ENCODE measurements at places on chromosomes 7 and 10.
A peak's percentile ranks its signal among the peaks of the same experiment; 100 is the strongest.

GRCh38 chr10:82267960-82268359 lies 393.0 kb downstream of the NRG3 start:
- DNase-seq = no peak

- no peak for DNase-seq
These were observed 257.8 kb upstream of the PCDH15 start for GRCh38 chr10:55058800-55059199.

DNA sequence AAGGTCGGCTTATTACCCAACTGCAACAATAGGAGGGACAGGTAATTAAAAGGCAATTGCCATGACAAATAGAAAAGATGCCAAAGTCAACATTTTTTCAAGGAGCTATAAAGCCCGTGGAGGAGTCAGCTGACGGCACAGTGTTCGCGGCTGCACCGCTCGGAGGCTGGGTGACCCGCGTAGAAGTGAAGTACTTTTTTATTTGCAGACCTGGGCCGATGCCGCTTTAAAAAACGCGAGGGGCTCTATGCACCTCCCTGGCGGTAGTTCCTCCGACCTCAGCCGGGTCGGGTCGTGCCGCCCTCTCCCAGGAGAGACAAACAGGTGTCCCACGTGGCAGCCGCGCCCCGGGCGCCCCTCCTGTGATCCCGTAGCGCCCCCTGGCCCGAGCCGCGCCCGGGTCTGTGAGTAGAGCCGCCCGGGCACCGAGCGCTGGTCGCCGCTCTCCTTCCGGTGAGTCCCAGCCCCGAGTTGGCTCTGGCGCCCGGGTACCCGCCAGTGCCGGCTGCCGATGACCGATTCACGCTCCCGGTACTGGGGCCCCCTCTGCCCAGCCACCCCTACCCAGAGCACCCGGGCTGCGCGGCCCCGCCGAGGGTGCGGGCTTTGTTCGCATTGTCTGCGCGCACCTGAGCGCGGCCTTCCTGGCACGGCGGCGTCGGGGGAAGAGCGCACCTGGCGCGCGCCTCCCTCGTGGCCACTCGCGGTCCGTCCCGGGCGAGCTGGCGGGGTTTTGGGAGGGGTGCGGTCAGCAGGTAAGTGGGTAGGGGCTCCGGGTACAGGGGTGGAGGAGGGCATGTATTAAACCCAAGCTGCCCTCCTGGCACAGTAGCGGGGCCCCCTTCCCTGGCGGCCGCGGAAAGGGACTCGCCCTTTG lies at the start of gene VWA2:
Gene VWA2 (plus strand): TSS at position 138 of the 877 bp plus-strand sequence. CDS start 9,460 bp downstream, outside the sequence.
- no peak for DNase-seq

DNA sequence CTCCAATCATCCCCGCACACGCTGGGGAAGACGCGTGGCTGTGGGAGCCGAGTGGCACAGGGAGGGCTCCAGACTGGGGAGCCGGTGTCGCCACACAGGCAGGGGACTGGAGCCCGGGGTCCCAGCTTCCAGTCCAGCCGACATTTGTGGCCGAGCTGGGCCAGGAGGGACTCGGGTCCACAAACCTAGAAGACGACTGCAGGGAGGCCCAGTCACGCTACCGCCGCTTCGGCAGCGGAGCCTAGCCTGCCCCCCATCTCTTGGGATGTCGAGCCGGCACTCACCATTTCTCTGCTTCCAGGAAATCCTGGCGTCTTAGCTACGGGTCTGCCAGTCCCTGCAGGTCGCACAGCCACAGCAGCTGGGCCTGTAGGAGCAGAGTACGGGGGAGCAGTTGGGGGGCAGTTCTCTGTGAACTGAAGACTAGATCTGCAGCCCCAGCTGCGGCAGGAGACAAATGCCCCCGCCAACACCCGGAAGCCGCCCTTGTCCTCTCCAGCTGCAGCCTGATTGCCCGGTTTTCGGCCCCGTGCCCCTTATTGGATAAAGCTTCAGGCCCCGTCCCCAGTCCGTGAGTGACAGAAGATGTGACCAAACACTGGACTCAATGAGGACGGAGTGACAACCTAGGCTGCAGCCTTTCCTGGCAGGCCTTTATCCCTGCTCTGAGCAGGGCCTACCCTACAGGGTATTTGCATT lies 270.7 kb downstream of the ZNF33B start:
- DNase-seq = no peak

- DNase-seq = no peak
These were observed 45.9 kb upstream of the BET1 start for GRCh38 chr7:94050046-94050445.

DNA sequence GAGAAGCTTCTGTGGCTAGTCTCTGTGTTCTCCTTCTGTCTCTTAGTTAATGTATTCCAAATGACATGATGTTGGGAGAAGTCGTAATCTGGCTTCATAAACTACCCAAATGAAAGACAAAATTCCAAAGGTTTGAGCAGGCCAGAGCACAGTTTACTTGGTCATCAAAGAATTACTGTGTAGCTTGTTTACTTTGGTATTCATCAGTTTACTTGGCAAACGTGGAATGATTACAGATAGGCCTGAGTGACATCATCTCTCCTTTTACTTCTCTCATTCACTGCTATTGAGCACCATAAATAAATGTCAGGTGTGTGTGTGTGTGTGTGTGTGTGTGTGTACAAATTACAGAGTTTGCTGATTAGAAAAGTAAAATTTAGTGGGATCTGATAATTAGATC lies 327.3 kb downstream of the PHTF2 start:
- DNase-seq = no peak

- DNase-seq = no peak
These were observed 20.7 kb upstream of the RAPGEF5 start for GRCh38 chr7:22377703-22378102.

DNA sequence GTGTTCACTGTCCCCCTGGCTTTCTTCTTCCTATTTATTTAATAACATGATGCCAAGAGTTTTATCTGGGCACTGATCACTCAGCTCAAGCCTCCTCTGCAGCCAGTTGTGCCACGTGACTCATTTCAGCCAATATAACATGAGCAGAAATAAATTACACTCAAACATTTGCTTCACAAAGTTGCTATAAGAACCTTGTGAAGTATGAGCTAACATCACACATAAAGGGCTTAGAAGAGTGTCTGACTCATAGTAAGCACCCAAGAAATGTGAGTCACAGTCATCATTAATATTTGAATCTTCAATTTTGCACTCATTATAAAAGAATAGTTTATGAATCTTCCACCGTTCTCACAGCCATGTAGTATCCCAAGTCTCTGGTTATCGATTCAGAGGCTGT lies 414.6 kb upstream of the NPVF start:
- no peak for DNase-seq

DNA sequence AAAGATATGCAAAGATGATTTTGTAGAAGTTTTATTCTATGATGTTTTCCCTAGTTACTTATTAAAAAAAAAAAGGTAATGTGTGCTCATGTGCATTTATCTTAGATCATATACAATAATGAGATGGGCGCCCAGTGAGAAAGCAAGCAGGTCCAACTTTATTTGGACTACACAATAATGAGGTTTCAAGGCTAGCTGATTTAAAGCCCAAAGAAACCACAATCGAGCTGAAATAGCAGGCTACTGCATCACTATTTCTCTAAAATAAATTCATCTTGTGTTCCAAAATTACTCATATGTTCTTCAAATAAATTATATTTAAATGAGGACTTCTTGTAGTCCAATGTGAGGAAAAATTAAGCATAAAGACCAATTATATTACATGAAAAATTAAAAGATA lies 110.1 kb downstream of the JMJD1C start:
- DNase-seq = no peak

GRCh38 chr10:96295475-96295874 lies 8.8 kb upstream of the DNTT start:
- no peak for DNase-seq

GRCh38 chr10:120555436-120555835 lies 98.4 kb downstream of the PLPP4 start:
- no peak for DNase-seq

DNA sequence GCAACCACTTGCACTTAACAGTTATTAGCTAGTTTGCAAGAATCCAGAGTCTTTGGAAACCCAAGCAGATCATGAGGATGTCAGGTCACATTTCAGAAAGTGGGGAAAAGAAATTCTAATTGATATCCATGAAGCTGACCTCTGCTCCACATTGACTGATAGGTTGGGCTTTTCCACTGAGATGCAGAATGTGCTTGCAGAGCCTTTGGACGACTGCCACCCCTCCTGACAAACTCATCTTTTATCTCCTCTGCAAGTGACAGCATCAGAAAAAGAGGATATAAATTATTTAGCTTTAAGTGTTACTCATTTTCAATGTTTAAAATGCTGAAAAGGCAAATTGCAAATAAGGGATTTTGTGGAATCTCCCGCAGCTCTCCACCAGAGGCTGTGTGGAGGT lies 75.3 kb downstream of the C10orf90 start:
- no peak for DNase-seq

DNA sequence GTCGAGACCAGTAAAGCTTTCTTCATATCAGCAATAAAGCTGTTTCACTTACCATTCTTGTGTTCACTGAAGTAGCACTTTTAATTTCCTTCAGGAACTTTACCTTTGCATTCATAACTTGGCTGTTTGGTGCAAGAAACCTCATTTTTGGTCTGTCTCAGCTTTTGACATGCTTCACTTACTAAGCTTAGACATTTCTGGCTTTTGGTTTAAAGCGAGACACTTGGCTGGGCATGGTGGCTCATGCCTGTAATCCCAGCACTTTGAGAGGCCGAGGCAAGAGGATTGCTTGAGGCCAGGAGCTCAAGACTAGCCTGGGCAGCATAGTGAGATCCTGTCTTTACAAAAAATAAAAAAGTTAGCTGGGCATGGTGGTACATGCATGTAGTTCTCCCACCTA lies 15.8 kb downstream of the PLEKHA1 start:
- DNase-seq = no peak

DNA sequence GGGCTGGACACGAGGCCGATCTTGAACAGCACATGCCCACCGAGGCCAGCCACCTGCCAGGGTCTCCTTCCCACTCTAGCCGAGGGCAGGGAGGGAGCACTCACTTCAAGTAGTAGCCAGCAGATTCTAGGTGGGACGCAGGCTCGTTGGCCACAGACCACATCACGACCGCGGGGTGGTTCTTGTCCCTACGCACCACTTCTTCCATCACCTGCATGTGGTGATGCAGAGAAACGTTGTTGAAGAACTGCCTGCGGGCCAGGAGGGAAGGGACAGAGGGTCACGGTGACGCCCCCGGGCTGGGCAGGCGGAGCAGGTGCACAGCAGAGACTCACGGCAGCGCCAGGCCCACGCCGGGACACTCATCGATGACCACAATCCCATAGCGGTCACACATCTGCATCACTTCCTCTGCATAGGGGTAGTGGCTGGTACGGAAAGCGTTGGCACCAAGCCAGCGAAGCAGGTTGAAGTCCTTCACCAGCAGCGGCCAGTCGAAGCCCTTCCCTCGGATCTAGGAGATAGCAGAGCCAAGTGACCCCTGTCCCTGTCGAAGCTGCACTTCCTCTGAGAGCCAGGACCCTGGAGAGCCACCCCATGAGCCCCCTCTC lies 7.7 kb downstream of the GUSB start:
- DNase-seq = no peak

DNA sequence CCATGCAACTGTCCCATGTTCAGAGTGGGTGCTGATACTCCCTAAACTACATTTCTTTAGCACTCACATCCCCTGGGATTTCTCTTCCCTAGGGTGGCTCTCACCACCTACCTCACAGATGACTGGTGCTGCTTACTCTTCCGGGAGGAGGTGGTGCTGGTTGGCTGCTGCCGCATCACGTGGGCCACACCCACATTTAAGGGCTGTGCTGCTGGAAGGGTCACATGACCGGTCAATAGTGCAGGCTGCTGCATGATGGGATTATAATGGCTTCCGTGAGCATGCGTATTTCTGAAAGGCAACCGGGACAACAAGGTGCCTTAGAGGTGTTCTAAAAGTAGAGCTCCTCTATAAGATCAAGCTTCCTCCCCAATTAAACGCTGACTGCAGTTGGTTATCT lies 76.8 kb downstream of the CLEC2L start:
- DNase-seq = no peak

GRCh38 chr7:106895246-106895864 lies 30.3 kb downstream of the PIK3CG start:
- no peak for DNase-seq

DNA sequence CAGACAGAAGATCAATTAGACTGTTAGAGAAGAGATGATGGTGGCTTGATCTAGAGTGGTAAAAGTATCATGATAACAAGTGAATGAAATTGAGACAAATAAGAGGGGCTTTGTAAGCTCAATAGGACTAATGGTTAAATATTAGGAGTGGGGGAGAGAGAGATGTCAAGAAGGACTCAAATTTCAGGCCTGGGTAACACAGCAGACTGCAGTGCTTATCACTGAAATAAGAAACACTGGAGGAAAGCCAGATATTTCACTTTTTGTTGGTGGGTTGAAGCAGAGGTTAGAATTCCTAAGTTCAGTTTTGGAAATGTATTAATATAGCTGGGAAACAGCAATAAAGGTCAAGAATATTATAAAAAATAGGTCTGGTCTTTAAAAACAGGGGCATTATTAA lies 74.6 kb downstream of the ORC5 start:
- no peak for DNase-seq

DNA sequence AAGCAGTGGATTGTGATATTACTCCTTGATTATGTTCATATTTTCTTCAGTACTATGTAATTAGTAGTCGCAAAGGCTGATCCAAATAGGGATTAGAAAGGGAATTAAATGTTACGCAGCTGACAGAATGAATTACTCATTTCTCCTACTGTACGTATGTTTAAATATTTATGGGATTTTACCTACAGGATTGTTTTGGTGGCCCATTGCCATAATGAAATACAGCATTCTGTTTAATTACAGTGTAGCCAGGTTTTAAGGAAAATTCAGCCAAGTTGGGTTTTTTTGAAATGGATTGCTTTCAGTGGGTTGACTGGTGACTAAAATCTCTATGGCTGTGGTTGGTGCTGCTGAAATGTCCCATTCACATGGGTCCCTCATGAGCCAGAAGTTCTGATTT lies 197.7 kb upstream of the GRB10 start:
- DNase-seq = no peak

- no peak for DNase-seq
These were observed 12.3 kb downstream of the CNPY1 start for GRCh38 chr7:155533827-155534690.

- DNase-seq = no peak
These were observed 21.7 kb downstream of the HIBADH start for GRCh38 chr7:27640884-27641574.

GRCh38 chr10:74925708-74926107 lies 99.3 kb downstream of the KAT6B start:
- DNase-seq = no peak

DNA sequence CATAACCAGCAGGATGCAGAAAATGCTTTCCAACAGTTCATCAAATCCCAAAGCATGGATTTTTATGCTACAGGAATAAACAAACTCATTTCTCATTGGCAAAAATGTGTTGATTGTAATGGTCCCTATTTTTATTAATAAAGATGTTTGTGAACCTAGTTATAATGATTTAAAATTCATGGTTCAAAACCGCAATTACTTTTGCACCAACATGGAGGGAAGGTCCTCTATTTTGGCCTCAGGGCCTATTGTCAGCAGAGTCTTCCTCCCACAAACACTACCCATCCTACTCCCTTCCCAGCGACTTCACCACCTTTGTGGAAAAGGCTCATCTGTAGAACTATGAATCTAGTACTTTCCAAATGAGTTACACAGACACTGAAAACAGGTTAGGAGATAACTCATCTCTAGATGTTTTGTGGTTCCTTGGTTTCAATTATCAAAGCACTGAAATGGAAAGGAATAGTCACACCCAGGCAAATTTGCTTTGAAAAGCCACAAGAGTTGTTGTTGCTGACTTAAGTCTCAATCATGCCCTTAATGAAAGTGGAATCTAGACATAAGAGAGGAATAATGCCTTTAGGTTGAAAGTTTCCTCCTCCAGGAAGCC lies 59.4 kb upstream of the FRMD4A start:
- peak; percentile 65 for DNase-seq

Measured in GM12864 (cell line).